ENCODE measurements at places on chromosomes 11 and 22.

DNA sequence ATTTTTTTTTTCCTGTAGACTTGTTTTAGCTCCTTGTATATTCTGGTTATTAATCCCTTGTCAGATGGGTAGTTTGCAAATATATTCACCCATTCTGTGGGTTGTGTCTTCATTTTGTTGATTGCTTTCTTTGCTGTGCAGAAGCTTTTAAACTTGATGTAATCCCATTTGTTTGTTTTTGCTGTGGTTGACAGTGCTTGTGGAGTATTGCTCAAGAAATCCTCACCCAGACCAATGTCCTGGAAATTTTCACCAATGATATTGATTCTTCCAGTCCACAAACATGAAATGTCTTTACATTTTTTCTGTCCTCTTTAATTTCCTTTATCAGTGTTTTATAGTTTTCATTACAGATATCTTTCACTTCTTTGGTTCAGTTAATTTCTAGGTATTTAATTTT is 55.6 kb upstream of the MRGPRX1 start:
- DNase-seq = no peak

- DNase-seq = no peak
Measured at GRCh38 chr22:22928666-22929380, 41.2 kb downstream of the IGLL5 start.

GRCh38 chr11:129115652-129116586 is 76.2 kb downstream of the ARHGAP32 start:
- no peak for DNase-seq

DNA sequence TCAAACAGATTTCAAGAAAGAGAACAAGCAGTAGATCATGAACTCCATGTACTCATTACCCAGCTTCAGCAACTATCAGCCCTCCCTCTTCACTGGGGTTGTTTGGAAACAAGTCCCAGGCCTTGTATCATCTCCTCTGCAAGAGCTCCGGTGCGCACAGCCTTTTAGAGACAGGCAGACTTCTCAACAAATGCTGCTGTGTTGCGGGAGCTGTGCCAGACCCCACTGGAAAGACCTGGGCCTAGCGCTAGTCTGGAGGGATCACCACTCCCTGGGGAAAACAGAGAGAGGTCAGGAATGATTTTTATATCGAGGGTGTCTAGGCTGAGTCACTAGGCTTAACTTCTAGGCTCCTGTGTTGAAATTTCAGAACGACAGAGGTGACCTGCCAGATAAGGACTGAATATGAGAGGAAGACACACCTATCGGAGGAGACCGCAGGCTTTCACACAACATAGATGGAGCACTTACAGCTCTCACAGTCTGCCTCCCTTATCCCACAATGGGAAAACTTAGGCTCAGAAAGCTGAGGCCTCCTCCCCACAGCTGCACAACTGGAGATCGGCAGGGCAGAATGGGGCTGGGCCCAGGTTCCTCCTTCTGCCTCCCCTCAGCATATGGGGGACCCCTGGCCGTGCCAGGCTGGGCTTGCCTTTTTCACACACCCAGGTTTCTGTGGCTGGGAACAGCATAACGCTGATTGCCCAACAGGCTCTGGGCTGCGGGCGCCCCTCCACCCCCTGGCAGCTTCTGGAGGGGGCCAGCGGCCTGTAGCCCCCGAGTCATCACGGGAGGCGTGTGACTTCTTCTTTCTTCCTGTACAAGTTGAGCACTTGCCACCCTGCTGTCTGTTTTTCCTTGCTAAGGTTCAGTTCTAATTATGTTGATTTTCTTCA is 86.0 kb downstream of the PKNOX2 start:
- DNase-seq = no peak

- DNase-seq = no peak
Measured at GRCh38 chr11:120564573-120565311, 53.2 kb downstream of the GRIK4 start.

GRCh38 chr11:57251491-57252104 is 14.5 kb upstream of the APLNR start:
- no peak for DNase-seq

DNA sequence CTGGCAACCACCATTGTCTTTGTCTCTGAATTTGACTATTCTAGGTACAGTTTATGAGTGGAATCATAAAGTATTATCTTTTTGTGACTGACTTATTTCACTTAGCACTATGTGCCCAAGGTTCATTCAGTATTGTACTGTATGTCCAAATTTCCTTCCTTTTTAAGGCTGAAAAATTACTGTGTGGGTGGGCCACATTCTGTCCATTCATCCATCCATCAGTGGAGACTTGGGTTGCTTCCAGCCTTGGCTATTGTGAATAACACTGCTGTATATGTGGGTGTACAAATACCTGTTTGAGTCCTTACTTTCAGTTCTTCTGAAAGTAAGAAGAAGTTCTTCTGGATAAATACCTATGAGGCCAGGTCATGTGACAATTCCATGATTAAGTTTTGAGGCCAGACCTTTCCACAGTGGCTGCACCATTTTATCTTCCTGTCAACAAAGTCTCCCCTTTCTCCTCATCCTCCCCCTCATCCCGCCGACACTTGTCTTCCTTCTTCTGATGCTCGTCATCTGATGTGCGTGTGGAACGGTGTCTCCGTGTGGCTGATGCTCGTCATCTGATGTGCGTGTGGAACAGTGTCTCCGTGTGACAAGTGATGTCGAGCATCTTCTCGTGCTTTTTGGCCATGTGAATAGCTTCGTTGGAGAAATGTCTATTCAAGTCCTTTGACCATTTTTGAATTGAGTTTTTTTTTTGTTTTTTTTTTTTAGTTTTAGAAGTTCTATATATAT is 49.5 kb downstream of the SBF1 start:
- DNase-seq = no peak

GRCh38 chr11:13861411-13861810 is 101.1 kb upstream of the SPON1 start:
- DNase-seq = no peak

DNA sequence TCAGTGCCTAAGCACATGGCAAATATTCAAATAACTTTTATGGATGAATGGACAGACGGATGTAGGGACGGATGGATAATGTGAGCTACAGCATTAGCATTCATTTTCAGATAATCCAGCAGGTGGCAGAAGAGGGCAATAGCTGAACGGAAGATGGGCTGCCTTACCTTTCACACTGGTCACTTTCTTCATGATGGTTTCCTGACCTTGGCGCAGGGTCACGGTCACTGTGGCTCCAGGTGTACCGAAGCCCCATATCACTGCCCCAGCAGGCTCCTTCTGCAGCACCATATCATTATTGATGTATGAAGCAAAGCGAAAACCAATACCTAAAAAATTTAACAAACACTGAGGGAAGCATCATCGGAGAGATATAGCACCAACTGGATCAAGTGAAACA is 4.3 kb downstream of the SIAE start:
- DNase-seq = no peak

- DNase-seq = no peak
Measured at GRCh38 chr11:29959488-29959887, 57.3 kb downstream of the KCNA4 start.

DNA sequence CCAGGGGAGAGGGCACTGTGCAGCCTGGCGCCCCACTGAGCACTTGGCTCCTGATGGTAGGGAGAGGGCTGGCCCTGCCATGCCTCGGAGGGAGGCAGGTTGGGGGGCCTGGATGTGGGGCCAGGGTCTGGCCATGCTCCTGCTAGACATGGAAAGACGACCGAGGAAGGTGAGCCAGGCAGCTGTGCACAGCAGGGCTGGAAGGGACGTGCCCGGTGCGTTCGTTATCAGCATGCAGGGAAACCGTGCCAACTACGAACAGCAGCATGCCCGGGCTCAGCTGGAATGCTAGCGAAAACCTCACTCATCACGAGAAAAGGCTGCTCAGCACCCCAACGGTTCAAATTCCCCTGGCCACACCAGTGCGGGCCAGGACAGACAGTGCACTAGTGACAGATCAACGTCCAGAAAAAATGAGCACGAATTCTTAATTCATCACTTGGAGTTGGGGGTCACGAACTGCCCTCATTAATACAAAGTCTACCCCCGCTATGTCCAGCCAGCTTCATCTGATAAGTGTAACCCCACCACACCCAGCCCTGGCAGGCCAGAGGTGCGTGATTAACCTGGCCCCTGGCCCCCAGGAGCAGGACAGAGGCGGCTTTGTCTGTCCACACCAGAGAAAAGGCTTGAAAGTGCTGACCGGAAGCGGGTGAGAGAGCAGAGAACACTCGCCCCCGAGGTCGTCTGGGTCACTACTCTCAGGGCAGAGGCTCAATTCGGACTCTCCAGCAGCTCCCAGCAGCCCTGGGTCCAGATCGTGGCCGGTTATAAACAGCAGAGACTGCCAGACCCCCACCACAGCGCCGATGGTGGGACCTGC is 84.2 kb downstream of the CELSR1 start:
- DNase-seq = no peak

DNA sequence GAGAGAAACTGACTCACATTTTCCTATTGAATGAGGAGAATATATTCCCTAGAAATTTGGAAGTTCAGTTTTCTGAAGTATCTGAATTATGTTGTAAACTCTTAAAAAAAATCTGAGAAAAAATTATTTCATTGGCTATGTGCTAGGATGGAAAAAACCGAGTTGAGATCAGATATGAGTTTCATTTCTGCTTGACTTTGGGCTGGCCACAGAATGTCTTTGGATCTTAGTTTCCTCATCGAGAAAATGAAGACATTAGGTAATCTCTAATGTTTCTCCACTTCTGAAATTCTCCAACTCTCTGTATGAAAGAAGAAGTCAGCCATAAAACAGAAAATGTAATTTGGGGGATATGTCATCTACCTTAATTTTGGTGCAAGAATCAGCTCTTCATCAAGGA is 28.8 kb downstream of the SLN start:
- DNase-seq = no peak

- no peak for DNase-seq
Measured at GRCh38 chr11:118265954-118266353, 1.9 kb upstream of the MPZL2 start.

DNA sequence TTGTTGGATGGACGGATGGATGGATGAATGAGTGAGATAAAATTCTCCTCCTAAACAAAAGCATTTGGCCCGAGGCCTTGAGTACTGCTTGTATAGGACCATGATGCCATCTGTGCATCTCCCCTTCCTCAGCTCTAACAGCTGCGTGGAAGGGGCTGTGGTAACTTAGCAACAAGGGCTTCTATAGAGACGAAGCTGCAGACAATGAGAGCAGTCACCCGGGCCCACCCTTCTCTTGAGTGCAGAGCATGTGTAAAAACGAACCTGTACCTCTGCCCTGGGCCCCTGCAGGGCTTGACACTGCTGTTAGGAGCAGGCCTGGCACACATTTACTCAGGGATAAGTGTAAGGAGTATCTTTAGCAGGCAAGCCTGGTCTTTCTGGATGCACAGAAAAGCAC is 391.5 kb downstream of the CADM1 start:
- DNase-seq = no peak

DNA sequence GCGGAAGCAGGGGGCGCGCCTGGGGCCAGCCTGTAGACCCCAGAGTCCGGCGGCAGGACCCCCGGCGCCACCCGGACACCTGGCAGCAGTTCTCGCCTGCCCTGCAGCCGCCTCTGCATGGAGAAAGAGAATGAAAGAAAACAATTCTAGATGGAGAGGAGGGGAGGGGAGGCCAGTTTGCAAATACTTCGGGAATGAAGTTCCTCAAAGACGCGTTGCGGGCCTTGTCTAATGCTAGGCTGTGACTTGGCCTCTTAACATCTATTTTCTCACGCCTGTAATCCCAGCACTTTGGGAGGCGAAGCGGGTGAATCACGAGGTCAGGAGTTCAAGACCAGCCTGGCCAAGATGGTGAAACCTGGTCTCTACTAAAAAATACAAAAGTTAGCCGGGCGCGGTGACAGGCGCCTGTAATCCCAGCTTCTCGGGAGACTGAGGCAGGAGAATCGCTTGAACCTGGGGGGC is 2.1 kb upstream of the BARX2 start:
- no peak for DNase-seq

DNA sequence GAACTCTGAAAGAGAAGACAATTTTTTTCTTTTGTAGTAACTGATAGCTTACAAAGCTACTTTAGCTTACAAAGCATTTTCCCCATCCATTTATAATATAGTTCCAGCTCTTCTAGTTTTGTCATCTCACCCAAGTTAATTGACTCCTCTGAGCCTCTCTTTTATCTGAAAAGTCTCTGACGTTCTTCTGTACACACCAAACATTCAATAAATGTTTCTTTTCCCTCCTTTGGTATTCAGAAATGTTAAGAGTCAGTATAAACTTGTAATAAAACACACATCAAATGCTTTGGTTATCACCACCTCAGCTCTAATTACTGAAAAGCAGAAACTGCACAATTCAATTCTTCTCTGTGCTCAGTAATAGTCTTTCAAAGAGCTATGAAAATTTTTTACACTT is 5.9 kb downstream of the CCDC90B start:
- no peak for DNase-seq

GRCh38 chr11:78548911-78549590 is 25.6 kb downstream of the NARS2 start:
- DNase-seq = no peak

DNA sequence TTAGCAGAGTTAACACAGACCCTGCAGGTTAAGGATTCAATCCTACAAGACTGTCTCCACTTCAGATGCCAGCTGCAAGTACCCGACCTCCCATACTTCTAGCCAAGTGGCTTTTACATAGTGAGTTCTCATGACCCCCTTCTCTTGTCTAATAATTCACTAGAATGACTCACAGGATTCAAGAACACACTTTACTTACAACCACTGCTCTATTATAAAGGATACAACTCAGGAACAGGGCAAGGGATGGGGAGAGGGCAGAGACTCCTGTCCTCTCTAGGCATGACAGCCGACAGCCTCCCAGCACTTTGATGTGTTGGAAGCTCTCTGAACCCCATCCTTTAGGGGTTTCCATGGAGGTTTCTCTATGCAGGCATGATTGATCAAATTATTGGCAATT is 60.0 kb downstream of the MYO18B start:
- no peak for DNase-seq

DNA sequence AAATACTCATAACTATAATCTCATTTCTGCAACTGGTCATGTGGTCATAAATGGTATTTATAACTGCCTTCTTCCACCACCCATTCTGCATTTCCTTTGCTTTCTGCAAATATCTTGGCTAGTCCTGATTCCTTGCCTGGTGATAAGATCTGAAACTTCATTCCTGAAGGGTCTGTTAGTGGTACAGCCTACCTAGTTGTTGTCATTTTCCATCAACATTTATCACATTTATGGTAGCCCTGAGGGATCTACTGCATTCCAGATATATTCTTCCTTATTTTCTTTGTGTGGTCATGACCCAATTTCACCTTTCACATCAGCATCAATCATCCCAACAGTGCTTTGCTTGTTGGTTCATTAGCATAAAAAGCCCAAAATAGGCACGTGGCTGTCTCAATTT is 50.1 kb downstream of the DDX6 start:
- no peak for DNase-seq

- DNase-seq = no peak
Measured at GRCh38 chr11:45451766-45452440, 165.8 kb upstream of the SYT13 start.

GRCh38 chr11:9076661-9077060 is 14.7 kb downstream of the SCUBE2 start:
- no peak for DNase-seq

Measured in NCI-H187 (cell line).